ENCODE measurements at places on chromosomes 3 and 15.

GRCh38 chr3:50518436-50518835 lies 15.0 kb upstream of the CACNA2D2 start:
- no peak for DNase-seq

- no peak for DNase-seq
These were observed 14.8 kb upstream of the IL1RAP start for GRCh38 chr3:190499122-190499521.

- DNase-seq, result no peak
These were observed 35.3 kb downstream of the ARHGEF26 start for GRCh38 chr3:154156530-154156929.

GRCh38 chr3:44235604-44236484 lies 5.8 kb upstream of the TOPAZ1 start:
- DNase-seq, result peak; percentile 83

- no peak for DNase-seq
These were observed 799 bp downstream of the RARB start for GRCh38 chr3:25428789-25429335.

GRCh38 chr3:42640771-42641370 lies 12.6 kb upstream of the ZBTB47 start:
- DNase-seq, result no peak

DNA sequence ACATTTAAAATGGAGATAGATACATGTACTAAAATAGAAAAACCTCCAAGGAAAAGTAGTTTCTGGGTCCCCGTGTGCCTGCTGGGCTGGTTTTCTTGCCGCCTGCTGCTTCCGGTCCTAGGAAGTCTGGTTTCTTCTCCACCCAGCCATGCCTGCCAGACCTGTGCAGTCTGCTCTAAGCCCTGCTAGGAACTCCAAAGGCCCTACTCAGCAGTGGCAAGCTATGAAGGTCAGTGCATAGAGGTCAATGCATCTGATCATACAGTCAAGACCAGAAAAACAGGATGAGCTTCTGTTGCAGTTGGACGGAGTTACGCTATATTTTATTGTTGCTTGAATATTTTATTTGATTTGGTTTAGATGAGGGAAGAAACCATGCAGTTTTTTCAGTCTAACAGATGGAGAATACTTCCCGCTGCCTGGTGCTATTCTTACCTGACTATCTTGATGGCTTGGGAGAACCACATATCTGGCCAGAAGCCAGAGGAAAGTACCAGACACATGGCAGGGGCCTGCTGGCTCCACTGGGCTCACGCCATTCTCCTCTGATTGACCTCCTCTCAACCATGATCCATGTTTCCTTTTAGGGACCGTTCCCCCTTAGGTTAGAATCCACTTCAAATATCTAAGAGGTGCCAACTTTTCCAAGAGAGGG lies 226.8 kb upstream of the ST8SIA2 start:
- DNase-seq, result no peak

- no peak for DNase-seq
These were observed 102.2 kb downstream of the CTNNB1 start for GRCh38 chr3:41301548-41301947.

- no peak for DNase-seq
These were observed 362.7 kb upstream of the CFAP20DC start for GRCh38 chr3:59412516-59412915.

DNA sequence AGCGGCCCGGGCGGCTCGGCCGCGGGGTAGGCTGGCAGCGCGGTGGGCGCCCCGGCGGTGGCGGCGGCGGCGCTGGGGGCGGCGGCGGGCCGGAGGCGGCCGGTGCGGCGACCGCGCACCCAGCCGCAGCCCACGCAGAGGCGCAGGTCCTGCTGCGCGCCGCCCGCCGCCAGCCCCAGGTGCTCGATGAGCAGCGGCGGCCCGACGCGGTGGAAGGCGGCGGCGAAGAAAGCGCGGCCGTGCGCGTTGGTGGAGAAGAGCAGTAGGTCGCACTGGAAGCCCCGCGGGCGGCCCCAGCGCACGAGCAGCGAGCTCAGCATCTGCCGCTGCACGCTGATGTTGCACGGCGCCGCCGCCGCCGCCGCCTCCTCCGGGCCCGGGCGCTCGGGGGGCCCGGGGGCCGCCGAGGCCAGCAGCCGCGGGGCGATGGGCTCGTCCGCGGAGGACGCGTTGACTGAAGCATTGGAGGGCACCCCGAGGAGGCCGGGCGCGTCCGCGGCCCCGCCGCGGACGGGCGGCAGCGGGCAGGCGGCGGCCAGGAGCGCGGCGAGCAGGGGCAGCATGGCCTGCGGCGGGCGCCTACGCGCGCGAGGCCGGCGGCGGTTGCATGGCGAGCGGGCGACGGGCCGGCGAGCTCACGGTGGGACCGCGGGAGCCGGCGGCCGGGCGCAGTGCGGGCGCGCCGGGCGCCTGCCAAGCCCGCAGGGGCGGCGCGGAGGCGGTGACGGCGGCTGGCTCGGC lies 452 bp downstream of the TMEM158 start:
- DNase-seq, result peak; percentile 51

DNA sequence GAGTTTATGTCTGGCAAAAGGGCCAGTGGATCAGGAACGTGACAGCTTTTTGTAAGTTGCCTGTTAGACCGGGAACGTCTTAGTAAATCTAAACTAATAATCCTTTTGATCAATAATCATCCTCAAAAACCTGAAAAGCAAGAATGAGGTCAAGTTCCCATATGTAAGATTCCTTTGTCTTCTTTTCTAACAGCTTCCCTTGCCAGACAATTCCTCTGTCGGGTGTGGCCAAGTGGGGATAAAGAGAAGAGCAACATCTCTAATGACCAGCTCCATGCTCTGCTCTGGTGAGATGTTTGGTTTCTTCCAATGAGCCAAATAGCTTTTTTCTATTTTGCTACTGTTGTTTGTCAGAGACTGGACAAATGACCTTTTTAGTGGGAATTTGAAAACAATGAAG lies 19.8 kb downstream of the FANCD2OS start:
- DNase-seq, result no peak

DNA sequence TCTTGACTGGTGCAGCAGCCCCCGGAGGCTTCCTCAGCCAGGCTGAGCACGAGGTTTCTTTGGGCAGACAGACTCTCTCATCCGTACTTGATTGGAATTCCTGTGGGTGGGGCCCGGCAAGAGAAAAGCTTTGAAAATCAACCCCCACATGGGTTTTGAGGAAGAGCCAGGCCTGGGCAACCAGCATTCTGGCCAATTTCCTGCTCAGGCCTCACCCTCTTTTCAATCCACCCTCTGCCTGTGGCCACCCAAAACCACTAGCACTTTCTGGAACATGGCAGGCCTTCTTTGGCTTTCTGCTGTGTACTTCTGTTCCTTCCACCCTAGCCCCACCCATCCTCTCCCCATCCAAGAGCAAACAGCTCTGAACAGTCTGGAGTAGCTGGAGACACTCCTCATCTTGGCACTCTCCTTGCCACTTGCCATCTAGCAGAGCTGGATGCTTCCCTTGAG lies 5.9 kb downstream of the MYO5C start:
- DNase-seq, result no peak

DNA sequence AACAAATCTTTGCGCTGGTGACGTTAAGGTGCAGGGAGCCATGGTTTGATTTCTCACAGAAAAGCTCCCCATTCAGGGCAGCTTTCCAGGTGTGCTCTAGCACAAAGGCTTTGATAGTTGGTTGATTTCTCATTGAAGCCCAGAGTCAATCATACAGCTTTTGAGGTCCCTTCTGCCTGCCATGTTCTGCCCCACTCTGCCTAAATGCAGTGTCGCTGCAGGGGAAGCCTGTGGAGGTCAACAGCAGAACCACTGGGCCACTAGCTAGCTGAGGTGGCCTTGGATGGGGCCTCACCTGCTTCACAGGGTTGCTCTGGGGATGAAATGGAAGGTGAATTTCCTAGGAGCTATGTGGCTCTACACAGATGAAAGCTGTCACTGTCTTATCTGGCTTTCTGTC lies 278.3 kb downstream of the TLE3 start:
- DNase-seq, result no peak

GRCh38 chr15:81194723-81195122 lies 2.0 kb upstream of the IL16 start:
- no peak for DNase-seq

GRCh38 chr3:39387411-39387975 lies 4.3 kb downstream of the SLC25A38 start:
- no peak for DNase-seq

GRCh38 chr3:194711286-194711685 lies 25.6 kb downstream of the FAM43A start:
- DNase-seq, result no peak

- DNase-seq, result no peak
These were observed 70.3 kb downstream of the MYLK start for GRCh38 chr3:123813876-123814275.

GRCh38 chr3:68809596-68809995 lies 122.8 kb downstream of the TAFA4 start:
- no peak for DNase-seq

- DNase-seq, result no peak
These were observed 3.1 kb downstream of the DMXL2 start for GRCh38 chr15:51619331-51620035.

GRCh38 chr15:72835294-72835890 lies 51.8 kb upstream of the ADPGK start:
- DNase-seq, result no peak

All from AG08396 (cell line).